ENCODE measurements at places on chromosomes 7 and 10. TPM values are rescaled to one million over a fixed set of nuclear protein-coding genes. Genes with fewer than 3 reads are reported as not detected.

GRCh38 chr7:147711447-147711846 is 879.1 kb upstream of the C7orf33 start:
- no peaks in the 10 kb centered on the region for H3K36me3 ChIP-seq
- no peaks in the 10 kb centered on the region for H3K27me3 ChIP-seq
- no peak overlapping the region for H3K4me3 ChIP-seq
- H3K4me1 ChIP-seq, result no peaks in the 10 kb centered on the region
- no peak for DNase-seq
- H3K27ac ChIP-seq, result no peak overlapping the region

Gene PRR15
- total RNA-seq, result not detected

DNA sequence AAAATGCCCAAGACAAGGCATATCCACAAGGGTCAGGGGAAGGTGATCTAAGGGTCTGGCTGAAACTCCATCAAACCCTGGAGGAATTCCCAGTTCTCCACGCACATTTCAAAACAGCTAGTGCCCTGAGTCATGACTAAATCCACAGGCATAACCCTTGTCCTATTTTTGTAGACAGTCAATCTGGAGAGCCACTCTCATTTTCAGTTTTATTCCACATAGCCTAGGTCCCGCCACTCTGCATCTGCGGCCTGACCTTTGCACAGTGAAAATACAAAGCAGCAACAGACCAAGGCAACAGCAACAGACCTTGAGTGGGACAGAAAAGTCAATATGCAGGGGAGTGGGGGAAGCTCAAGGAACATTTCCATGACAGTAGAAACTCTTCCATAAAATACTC is 201.4 kb upstream of the NPVF start:
- H3K27me3 ChIP-seq, result no peaks in the 10 kb centered on the region
- no peak overlapping the region for H3K4me3 ChIP-seq
- peak overlapping the region; percentile 23 for H3K27ac ChIP-seq
- no peaks in the 10 kb centered on the region for H3K36me3 ChIP-seq

Gene ZP3
- 2.7 TPM for total RNA-seq

DNA sequence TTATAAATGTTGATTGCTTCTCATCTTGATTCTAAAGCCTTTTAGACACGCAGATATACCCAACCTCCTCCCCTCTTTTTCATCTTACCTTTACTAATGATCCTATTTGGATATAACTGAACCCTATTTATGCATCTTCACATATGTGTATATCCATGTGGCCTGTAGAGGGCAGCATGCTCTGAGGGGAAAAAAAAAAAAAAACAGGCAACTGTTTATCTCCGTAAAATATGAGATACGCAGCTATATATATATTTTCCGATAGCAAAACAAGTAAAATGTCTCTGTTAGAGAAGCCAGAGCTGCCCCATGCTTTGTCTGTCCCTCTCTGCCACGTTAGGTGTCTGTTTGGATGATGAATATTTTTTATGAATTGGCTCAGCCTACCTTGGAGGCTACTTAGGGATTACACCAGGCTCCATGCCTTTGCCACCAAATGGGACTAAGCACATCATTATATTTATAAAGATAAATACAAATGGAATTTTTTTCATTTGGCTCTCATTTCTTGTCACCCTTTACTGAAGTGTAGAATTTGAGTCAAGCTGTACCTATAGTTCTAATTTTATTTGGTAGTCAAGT is 174.8 kb upstream of the FZD1 start:
- H3K36me3 ChIP-seq, result no peaks in the 10 kb centered on the region
- H3K27me3 ChIP-seq, result no peaks in the 10 kb centered on the region
- H3K4me1 ChIP-seq, result no peaks in the 10 kb centered on the region
- H3K27ac ChIP-seq, result no peak overlapping the region
- no peak for DNase-seq

DNA sequence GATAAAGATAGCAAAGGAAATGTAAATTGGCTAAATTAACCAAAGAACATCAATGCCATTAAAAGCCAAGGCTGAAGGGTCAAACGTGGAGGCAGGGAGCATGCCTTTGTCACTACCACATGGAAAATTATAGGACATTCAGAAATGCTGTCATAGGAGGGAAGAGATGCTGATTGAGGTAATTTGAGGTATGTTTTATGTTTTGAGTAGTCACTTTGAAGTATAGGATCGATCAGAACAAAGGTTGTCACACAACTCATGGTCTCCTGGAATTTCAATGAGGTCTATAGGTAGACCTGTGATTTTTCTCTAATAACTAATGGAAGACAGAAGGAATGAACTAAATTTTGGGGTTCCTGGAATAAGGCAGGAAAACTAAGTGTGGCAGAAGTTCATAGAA is 149.8 kb downstream of the SEMA3A start:
- no peaks in the 10 kb centered on the region for H3K36me3 ChIP-seq
- H3K27ac ChIP-seq, result no peak overlapping the region
- H3K27me3 ChIP-seq, result no peaks in the 10 kb centered on the region

DNA sequence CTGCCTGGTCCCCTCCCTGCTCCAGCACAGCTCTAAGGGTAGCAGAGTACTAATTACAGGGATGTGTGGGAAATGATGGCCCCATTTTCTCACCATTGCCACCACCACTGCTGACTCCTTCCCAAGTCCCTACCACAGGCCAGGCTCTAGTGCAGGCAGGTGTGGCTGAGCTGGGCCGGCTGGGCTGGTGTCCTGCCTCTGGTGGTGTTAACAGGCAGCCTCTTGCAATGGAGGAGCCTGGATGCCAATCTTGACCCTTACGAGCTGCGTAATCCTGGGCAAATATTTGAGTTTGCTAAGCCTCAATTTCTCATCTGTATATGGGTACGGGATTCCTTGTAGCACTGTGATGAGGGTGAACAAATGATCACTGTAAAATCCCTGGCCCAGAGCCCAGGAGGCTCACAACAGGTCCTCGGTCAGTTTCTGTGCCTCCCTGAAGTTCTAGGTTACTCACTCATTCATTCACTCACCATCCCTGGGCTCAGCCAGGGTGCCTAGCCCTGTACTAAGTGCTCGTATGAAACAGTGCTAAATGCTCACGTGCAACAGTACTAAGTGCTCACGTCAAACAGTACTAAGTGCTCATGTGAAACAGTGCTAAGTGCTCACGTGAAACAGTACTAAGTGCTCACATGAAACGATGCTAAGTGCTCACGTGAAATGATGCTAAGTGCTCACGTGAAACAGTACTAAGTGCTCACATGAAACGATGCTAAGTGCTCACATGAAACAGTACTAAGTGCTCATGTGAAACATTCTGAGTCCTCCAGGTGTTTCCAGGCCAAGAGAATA is 2.3 kb upstream of the FZD9 start:
- H3K27ac ChIP-seq, result no peak overlapping the region
- no peaks in the 10 kb centered on the region for H3K4me1 ChIP-seq
- no peak for DNase-seq

GRCh38 chr10:112531421-112531820 is 84.4 kb downstream of the VTI1A start:
- H3K27me3 ChIP-seq, result no peaks in the 10 kb centered on the region
- H3K4me1 ChIP-seq, result no peaks in the 10 kb centered on the region
- no peak for DNase-seq
- H3K27ac ChIP-seq, result no peak overlapping the region

DNA sequence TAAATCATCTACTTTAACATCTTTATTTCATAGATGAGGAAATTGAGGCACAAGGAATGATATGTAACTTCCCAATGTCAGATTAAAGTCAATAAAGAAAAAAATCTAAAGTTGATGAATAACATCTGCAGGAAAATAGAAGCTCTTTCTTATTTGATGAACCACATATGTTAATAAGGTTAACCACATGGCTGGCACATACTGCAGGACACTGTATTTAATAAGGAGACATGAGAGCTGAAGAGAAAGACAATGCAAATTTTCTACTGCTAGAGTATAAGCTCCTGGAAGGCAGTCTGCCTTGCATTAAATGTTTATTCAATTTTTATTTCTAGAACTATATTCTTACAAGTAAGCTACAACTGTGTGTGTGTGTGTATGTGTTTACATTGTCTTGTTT is 4.4 kb downstream of the RAB11FIP2 start:
- no peaks in the 10 kb centered on the region for H3K27me3 ChIP-seq
- H3K4me3 ChIP-seq, result no peak overlapping the region
- H3K27ac ChIP-seq, result no peak overlapping the region
- DNase-seq, result no peak
- peaks cover 35% of the 10 kb centered on the region for H3K4me1 ChIP-seq

GRCh38 chr7:102973096-102973802 is 60.4 kb downstream of the LRRC17 start:
- H3K27ac ChIP-seq, result no peak overlapping the region
- H3K27me3 ChIP-seq, result no peaks in the 10 kb centered on the region
- DNase-seq, result no peak
- H3K4me3 ChIP-seq, result no peak overlapping the region
- H3K4me1 ChIP-seq, result no peaks in the 10 kb centered on the region

Data from vagina (tissue), 2 donors.